ENCODE measurements at places on chromosomes 11 and 22.

- no peak for DNase-seq
Observed at GRCh38 chr11:28559492-28559891, 451.3 kb downstream of the METTL15 start.

GRCh38 chr11:72613977-72614376 is 60.2 kb downstream of the PDE2A start:
- no peak for DNase-seq

GRCh38 chr11:69545976-69546617 is 64.6 kb downstream of the LINC01488 start:
- DNase-seq: no peak

DNA sequence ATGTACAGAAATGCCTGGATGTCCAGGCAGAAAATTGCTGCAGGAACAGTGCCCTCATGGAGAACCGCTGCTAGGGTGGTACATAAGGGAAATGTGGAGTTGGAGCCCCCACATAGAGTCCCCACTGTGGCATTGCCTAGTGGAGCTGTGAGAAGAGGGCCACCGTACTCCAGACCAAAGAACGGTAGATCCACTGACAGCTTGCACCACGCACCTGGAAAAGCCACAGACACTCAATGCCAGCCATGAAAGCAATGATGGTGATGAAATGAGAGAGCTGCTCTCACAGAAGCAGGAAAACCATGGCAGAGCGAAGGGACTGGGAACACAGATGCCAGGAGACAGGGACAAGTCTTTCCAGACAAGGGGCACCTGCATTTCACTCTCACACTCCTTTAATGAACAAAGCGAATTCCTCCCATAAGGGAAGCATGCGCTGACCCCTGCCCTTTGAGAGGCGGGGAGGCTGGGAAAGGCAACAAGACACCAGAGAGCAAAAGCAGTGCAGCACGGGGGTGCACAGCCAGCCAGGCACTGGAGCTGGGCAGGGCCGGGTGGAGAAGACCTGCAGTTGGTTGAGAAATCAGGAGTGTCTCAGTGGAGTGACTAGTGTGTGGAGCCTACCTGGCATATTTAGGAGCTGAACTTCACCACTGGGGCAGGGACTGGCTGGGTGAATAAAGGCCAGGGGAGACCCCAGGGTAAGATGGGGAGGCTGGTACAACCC is 1025.2 kb downstream of the TBC1D22A start:
- DNase-seq: no peak

GRCh38 chr11:30916764-30917163 is 330.6 kb upstream of the MPPED2 start:
- DNase-seq: no peak
